ENCODE measurements at places on chromosomes 7 and 10.

DNA sequence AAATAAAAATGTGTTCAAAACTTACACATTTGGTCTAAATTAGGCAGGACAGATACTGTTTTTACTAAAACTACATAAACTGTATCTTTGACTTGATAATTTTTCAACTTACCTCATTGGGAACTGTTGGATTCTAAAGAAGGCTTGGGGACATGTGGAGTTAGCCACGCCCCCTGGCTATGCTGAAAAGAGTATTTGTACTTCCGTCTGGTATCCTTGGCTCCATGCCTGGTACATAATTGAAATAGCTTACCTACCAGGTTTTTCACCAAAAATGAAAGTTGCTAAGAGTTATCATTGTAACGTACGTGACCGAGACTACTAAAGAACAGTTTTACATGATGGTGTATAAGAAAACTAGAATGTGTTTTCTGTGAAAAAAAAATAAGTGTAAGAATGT, 604.8 kb upstream of the IGFBP3 start:
- DNase-seq: no peak

GRCh38 chr7:24728503-24729364, 28.5 kb downstream of the GSDME start:
- no peak for DNase-seq

- no peak for DNase-seq
Measured at GRCh38 chr10:110901954-110902819, 16.8 kb downstream of the BBIP1 start.

GRCh38 chr7:120955577-120956149, 5.1 kb downstream of the ING3 start:
- no peak for DNase-seq

GRCh38 chr7:25260862-25261494, 32.7 kb upstream of the NPVF start:
- DNase-seq: no peak

DNA sequence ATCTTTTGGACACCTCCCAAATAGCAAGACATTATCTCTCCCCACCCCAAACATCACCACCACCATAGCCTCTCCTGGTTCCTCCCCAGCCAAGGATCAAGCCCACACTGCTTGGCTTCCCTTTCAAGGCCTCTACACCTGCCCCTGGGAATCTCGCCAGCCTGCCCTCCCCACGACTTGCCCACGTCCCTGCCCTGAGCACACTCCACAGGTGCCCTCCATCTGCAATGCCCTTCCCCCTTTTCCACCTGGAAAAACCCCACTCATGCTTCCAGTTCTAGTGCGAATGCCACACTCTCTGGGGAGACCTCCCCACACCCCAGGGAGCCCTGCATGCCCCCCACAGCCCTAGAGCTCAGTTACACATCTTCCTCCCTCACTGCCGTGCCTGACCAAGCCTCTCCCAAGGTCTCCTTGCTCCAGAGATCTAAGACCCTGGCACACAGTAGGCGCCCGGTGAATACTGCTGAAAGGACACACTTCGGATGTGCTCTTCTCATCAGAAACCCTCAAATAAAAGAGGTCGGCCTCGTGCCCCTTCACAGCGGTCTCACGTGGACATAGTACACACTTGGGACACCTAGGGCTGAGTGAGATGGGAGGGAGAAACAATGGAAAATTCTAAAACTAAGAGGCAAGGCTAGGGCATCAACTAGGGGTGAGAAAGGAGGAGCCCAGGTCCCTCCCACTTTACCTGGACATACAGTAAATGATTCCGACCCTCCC, 91.4 kb downstream of the DLG5 start:
- DNase-seq: no peak

- no peak for DNase-seq
Measured at GRCh38 chr10:11194859-11195586, 177.4 kb downstream of the CELF2 start.

- no peak for DNase-seq
Measured at GRCh38 chr7:43391518-43391917, 191.4 kb upstream of the STK17A start.

DNA sequence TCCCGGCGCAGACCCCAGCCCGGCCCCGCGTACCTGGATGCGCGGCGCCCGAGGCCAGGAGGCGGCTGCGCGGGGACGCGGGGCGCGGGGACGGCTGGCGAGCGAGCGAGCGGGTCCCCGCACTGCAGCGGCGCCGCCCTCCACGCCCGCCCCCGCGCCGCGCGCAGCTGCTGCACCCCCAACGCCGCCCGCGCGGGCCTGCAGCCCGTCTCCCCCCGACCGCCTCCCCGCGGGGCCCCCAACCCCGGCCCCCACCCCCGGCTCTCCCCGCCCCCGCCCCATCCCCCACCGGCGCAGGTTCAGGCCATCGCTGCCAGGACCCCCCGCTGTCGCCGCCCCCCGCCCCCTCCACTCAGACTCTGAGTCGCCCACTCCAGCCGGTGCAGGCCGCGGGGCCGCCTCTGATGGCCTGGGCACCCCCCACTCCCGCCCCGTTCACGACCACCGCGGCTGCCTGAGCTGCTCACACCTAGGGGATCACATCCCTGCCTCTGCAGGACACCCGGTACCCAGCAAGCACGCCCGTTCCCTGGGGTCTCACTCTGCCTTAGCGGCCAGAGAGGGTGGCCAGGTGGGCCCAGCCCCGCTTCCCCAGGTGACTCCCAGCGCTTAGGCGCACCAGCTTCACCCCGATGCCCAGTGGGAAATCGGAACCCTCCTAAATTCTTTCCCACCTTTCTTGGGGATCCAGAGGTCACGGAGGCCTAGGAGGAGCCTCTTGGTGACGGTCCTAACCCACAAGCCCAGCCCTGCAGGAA, 13.9 kb upstream of the DNAAF5 start:
- DNase-seq: no peak

- DNase-seq: no peak
Measured at GRCh38 chr7:47738563-47739166, 156.8 kb upstream of the TNS3 start.

- DNase-seq: no peak
Measured at GRCh38 chr10:70500368-70500767, 21.8 kb downstream of the PALD1 start.

DNA sequence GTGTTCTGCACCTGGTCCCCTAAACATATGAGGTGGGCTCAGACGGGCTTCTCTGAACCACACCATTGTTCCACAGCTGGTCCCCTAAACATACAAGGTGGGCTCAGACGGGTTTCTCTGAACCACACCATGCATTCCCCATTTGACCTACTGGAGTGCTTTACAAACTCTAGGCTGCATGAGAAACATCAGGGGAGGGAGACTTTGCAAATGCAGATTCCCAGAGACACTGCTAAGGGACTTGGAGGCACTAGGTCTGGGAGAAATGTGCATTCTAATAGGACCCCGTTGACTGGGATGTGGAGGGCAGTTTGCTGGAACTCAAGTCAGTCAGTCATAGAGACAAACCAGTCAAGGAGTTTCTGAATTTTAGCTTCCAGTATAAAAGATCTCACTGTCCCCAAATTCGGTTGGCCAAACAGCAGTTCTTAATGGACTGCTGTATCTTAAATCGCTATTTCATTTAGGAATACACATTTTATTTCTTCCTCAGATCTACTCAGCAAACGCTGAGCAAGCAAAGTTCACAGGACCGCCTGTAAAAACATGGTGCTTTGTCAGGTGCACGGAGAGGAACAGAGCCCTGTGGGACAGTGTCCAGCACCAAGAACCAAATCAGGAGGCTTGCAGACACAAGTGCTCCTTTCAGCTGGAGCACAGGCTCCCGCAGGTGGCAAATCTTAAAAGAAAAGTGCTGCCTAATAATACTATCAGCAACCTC, 198.8 kb downstream of the SFMBT2 start:
- DNase-seq: no peak

DNA sequence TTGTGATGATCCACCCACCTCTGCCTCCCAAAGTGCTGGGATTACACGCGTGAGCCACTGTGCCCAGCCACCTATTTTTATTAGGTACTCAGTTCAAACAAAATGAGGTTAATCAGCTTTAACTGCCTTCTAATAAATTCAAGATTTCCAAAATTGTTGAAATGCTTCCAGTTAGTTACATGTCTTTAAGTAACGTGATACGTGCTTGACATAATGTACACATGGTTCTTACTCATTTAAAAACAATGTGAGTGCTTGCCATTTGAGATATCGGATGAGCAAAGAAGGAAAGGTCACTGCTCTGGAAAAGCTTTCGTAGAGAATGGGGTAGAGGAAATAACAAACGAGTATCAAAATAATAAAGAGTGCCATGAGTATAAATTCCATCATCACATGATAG, 83.6 kb downstream of the KMT2E start:
- DNase-seq: no peak

DNA sequence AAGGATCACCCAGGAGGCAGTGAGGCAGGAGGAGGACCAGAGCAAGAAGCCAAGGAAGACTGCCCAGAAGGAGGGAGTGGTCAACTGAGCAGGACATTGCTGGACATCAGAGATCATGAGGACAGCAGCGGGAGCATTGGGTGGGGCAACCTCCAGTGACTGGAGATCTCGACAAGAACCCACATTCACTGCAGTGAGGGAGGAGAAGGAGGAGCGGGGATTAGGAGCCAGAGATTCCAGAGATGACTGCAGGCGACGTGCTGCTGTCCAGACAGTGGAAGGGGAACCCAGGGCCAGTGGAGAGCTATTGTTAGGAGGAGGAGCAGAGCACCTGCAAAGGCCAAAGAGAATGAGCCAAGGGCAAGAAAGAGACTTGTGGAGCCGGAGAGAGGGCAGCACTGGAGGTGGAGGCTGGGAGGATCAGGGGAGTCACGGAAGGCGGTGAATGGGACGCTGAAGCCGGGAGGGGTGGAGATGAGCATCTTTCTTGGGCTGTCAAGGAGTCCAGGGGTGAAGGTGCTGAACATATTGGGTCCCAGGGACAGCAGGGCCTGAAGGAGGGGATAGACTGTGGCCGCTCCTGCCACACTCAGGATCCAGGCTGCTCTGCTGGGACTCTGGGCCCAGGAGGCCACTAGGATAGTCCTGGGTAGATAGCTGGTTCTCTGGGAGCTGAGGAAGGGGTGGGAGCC, 140.1 kb upstream of the UNC5B start:
- DNase-seq: no peak

DNA sequence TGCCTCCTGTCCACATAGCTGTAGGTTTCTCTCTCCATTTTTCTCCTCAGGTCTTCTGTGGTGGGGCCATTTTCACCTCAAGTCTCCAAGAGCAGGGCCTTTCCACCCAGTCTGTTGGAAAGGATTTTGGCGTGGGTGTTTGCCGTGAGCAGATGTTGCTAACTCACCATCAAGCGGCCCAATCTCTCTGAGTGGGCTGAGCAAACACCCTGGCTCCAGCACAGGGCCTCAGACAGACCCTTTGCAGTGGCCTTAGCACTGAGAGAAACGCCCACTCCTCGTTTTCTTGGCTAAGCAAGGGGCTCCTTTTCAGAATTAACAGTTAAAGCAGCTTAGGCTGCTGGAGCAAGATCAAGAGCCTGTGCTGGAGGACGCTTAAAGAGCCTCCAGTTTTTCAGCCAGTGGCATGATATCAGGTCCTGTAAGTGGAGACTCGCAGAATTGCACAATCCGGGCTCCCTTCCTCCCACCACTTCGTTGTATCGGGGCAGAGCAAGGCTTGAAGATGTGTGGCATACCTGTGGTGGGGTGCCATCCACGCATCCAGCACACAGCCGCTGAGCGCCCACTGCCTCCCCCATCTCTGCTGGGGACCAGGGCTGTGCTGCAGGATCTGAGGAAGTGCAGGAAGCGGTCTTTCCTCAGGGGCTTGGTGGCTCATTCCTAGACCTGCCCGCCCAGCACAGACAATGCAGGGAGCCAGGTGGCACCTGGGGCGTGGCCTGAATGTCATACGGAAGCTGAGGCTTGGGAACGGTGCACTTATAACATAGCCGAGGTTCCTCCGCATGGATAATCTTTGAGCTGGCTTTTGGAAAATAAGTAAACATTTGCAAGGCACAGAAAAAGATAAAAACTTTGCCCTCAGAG, 142.7 kb downstream of the ADARB2 start:
- DNase-seq: no peak

GRCh38 chr10:62978482-62978881, 154.6 kb upstream of the NRBF2 start:
- DNase-seq: no peak

GRCh38 chr7:155484483-155485399, 26.8 kb downstream of the EN2 start:
- DNase-seq: no peak

DNA sequence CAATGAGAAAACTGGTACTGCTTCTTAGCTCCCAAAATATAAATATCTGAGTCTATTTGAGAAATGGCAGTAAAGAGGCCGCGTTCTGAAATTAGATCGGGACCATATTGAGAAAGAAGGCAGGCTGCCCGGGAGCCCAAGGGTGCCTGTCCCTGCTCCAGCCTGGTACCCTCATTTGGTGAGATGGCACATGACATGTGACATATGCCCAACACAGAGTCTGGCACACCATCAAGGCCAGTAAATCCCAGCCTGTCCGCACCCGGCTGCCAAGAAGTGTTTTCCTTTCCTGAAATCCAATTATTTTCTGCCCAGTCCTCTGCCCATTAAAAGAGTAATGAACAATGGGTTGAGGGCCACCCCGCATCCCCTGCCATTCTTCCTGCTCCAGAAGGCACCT, 66.4 kb downstream of the CDH23 start:
- no peak for DNase-seq

DNA sequence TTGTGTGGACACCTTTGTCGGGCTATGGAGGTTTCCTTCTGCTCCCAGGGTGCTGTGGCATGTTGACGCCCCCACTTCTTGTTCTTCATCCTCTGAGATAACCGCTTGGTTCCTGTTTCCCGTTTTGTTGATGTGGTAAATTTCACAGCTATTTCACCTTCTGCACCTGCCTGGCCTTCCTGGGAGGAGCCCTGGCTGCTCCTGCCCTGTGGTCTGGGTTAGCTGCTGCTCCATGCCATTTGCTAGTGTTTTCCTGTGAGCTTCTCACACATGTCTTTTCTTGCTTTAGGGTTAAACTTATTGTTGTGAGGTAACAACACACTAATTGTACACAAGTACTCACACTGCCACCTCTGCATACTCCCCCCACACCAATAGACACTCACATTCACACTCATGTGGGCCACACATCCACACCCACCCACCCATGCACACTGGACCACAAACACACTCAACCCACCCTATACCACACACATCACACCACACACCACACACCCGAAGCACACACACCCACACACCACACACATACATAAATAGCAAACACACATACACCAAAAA, 46.5 kb upstream of the MSMB start:
- DNase-seq: no peak

GRCh38 chr7:194252-195009, 2.1 kb downstream of the FAM20C start:
- DNase-seq: no peak
